ENCODE measurements at places on chromosomes 5 and 9. TPM values are rescaled to one million over a fixed set of nuclear protein-coding genes. Genes with fewer than 3 reads are reported as not detected.

Gene BAAT
- 0.25 TPM for total RNA-seq

Gene BTNL8
- total RNA-seq, result not detected

Gene EGFL7
- total RNA-seq, result 82.0 TPM

Gene MYORG
- 8.5 TPM for total RNA-seq

Gene ZBTB34
- total RNA-seq, result 5.6 TPM

Gene OGN
- total RNA-seq, result 0.15 TPM

Gene FGF10
- total RNA-seq, result not detected

Gene PTPN3
- 20.8 TPM for total RNA-seq

Gene FBN2
- total RNA-seq, result 0.42 TPM

Gene MLANA
- not detected for total RNA-seq

Gene NR5A1
- total RNA-seq, result 0.64 TPM

Gene IL9
- not detected for total RNA-seq

Gene FAM163B
- not detected for total RNA-seq

Gene SH3RF2
- total RNA-seq, result 14.3 TPM

Gene PPIP5K2
- total RNA-seq, result 45.8 TPM

All from HCT116 (cell line).